ENCODE measurements at places on chromosomes 13 and 19.

DNA sequence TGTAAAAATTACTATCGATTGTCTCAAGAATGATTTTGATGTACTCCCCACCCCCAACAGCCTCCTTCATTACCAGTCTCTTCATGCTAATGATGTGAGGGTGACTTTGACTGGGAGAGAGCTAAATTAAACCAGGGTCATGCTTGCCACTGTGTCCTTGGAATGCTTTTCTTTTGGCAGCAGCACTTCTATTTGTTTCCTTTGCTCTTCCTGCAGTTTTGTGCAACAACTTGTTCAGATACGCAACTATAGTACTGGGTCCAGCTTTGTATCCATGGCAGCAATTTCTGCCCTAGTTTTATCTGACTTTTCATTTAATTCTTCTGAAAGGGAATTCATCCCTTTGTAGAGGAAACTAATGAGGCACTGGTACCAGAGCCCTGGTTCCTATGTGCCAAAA, 2792.1 kb downstream of the PCDH9 start:
- H3K4me1 ChIP-seq = no peaks in the 10 kb centered on the region
- no peak overlapping the region for H3K4me3 ChIP-seq
- H3K27ac ChIP-seq = no peak overlapping the region
- H3K36me3 ChIP-seq = no peaks in the 10 kb centered on the region
- no peaks in the 10 kb centered on the region for H3K27me3 ChIP-seq

GRCh38 chr13:99656844-99657381, 155.6 kb downstream of the TM9SF2 start:
- no peaks in the 10 kb centered on the region for H3K27me3 ChIP-seq
- H3K4me3 ChIP-seq = no peak overlapping the region

GRCh38 chr13:103759361-103759760, 693.1 kb upstream of the SLC10A2 start:
- no peaks in the 10 kb centered on the region for H3K4me1 ChIP-seq
- no peaks in the 10 kb centered on the region for H3K36me3 ChIP-seq
- no peak for DNase-seq

DNA sequence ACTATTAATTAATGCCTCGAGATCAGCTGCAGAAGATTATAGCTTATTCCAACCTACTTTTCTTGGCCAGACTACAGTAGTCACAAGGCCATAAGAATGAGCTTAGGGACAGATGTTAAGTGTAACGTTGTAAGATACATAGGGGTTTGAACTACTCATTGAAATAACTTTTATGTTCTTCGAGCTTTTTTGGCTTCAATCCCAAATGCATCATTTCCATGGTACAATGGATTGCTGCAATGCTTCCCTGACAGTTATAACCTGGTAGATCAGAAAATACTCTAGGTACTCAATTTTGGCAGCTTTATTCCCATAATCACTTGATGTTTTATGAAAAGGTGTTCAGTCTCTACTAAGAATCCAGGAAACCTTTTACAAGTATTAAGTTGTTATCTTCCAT, 2216.7 kb upstream of the PCDH20 start:
- H3K27me3 ChIP-seq = no peaks in the 10 kb centered on the region
- H3K27ac ChIP-seq = no peak overlapping the region
- H3K4me1 ChIP-seq = no peaks in the 10 kb centered on the region
- H3K4me3 ChIP-seq = no peak overlapping the region

DNA sequence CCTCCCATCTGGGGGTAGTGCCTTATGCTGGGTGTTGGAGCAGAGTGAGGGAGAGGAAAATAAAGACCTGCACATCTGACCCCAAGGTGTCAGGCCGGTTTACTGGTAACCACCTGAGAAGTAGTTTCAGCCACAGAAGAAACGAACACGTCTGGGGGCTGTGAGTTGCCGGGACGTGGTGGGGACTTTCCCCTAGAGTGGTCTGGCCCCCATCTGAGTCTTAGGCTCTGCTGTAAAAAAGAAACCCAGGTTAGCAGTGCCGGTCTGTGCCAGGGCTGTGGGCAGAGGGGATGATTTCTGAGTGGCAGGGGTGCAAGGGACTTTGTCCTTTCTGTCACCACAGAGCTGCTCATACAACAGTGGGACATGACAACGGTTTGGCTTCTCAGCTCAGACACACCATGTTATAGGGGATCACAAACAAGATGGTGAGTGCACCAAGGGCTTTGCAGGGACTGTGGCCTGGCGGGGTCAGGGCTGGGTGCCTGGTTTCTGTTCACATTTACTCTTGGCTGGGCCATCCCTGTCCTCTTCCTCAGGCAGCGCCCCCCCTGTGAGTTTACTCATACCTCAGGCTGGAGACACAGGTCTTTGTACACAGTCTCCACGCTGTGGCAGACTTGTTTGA, 9.0 kb downstream of the GCDH start:
- no peak overlapping the region for H3K27ac ChIP-seq
- DNase-seq = no peak
- H3K4me1 ChIP-seq = no peaks in the 10 kb centered on the region
- no peaks in the 10 kb centered on the region for H3K27me3 ChIP-seq

- H3K27ac ChIP-seq = no peak overlapping the region
- no peak overlapping the region for H3K4me3 ChIP-seq
- H3K36me3 ChIP-seq = no peaks in the 10 kb centered on the region
- H3K4me1 ChIP-seq = no peaks in the 10 kb centered on the region
Observed at GRCh38 chr13:22883956-22884355, 296.8 kb upstream of the SGCG start.

GRCh38 chr19:4597975-4598671, 38.6 kb upstream of the SEMA6B start:
- H3K36me3 ChIP-seq = no peaks in the 10 kb centered on the region
- H3K27me3 ChIP-seq = peaks cover 35% of the 10 kb centered on the region
- DNase-seq = no peak
- H3K27ac ChIP-seq = no peak overlapping the region

GRCh38 chr19:33950091-33950750, 153.6 kb downstream of the KCTD15 start:
- no peaks in the 10 kb centered on the region for H3K27me3 ChIP-seq
- H3K36me3 ChIP-seq = no peaks in the 10 kb centered on the region
- no peak overlapping the region for H3K27ac ChIP-seq
- H3K4me3 ChIP-seq = no peak overlapping the region
- H3K4me1 ChIP-seq = no peaks in the 10 kb centered on the region

GRCh38 chr13:67390462-67391086, 160.4 kb upstream of the PCDH9 start:
- no peaks in the 10 kb centered on the region for H3K36me3 ChIP-seq
- H3K4me3 ChIP-seq = no peak overlapping the region
- no peaks in the 10 kb centered on the region for H3K4me1 ChIP-seq
- DNase-seq = no peak
- H3K27ac ChIP-seq = no peak overlapping the region

- DNase-seq = peak; percentile 82
- no peaks in the 10 kb centered on the region for H3K36me3 ChIP-seq
- no peak overlapping the region for H3K27ac ChIP-seq
- no peaks in the 10 kb centered on the region for H3K27me3 ChIP-seq
Observed at GRCh38 chr13:113560645-113561416, 23.7 kb upstream of the TFDP1 start.

Measured in esophagus muscularis mucosa (tissue), 4 donors.